ENCODE measurements at places on chromosomes 2 and 18.

GRCh38 chr2:69122271-69122670 is 109.3 kb downstream of the ANTXR1 start:
- DNase-seq, result no peak

DNA sequence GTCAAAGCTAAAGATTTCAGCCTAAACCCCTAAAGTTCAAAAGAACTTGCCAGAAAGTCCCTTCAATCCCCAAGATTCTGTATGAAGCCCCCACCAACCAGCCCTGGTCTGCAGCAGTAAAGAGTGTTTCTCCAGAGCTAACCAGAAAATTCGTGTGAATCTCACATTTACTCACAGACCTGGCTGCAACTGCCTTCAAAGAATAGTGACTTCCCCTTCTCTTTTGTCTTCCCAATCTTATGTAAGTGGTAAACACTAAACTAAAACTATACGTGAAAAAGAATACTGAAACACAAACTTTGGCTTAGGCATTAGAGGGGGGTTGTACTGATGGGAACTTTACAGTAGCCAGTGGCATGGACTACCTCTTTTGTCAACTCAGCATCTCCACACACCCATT is 50.6 kb upstream of the SETBP1 start:
- no peak for DNase-seq

DNA sequence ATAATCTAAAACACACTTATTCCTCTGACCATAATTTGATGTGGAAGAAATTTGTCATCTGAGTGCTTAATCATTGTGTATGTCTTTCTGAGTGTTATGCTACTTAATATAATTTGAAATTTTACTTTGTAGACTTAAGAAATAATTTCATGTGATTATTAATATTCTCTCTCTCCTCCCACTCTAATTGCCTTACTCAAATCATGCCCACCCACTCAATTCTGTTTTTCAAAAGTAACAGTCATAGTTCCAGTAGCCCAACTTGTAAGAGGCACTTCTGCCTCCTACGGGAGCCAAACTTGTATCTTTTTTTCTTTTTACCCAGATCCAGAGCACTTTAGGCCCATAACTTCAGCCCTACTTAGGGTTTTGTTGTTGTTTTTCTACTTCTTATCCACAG is 18.5 kb upstream of the KYNU start:
- no peak for DNase-seq

DNA sequence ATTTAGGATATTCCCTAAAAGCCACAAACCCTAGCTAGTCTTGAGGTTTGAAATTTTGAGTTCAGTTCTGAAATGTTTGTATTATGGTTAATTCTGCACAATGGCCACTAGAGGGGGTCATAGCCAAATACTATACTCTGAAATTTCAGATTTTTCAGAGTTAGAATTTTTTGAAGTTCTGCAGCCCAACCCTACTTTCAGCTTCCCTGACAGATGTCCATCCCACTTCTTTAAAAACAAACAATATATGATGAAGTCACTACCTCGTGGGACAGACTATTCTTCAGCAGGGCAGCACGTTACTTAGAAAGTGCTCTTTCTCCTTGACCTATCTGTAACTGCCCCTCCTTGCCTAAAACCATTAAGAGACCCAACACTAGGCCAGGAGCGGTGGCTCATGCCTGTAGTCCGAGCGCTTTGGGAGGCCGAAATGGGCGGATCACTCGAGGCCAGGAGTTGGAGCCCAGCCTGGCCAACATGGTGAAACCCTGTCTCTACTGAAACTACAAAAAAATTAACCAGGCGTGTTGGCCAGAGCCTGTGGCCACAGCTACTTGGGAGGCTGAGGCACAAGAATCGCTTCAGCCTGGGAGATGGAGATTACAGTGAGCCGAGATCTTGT is 48.2 kb upstream of the PAPOLG start:
- DNase-seq, result peak; percentile 38

DNA sequence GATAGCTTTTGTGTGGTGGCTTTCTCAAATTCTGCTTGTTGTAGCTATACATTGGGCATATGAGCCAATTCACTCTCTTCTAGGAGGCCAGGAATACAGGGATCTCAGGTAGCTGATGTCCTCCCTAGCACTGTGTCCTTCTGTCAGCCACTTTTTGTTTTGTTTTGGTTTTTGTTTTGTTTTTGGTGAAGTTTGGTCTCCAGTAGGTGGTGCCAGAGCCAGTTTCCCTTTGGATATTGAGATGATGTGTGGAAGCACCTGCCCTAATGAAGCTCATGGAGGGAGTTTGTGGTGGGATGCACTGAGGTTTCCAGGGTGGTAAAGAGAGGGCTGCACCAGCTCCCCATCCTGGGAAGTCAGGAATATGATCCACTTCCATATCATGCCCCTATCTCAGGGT is 100.5 kb upstream of the VWC2L start:
- DNase-seq, result no peak

- DNase-seq, result no peak
Observed at GRCh38 chr2:20182241-20182931, 42.5 kb downstream of the SDC1 start.

DNA sequence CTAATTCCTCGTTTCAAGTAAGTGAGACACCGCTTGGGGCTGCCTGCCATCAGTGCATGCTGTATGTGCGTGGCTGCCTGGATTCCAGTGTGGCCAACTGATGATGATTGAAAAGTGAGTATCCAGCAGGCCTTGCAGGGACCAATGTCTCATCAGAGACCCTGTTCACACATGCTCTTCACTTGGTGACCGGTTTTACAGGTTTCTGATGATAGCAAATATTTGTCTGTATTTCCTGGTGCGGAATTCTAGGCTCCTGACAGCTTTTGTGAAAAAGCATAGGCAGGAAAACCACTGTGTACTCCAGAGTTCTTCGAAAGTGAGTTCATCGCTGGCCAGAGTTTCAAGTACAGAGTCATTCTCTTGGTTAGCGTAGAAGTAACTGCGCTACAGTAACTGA is 13.8 kb upstream of the YWHAQ start:
- no peak for DNase-seq

GRCh38 chr18:46408334-46408987 is 248.6 kb downstream of the LOXHD1 start:
- DNase-seq, result no peak

DNA sequence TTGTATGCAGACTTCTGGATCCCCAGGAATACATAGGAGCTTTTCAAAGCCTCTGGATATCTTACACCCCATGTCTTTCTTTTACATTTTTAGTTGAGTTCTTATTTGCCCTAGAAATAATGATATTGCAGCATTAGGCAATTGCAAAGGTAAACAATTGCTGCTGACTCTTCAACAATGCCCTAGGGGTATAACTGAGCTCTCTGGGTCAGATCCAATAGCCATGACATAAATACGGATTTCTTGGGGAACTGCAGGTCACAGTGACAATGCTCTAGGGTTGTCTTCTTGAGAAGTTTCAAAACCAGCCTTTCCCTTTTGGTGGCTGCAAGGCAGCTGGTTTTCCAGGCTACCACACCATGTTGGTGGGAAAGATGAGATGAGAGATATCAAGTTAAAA is 16.5 kb upstream of the OR6B3 start:
- DNase-seq, result no peak

- DNase-seq, result no peak
Observed at GRCh38 chr2:222052934-222053367, 245.8 kb downstream of the PAX3 start.

GRCh38 chr2:203340791-203341487 is 12.7 kb downstream of the ABI2 start:
- DNase-seq, result no peak

GRCh38 chr2:122939796-122940195 is 1085.3 kb upstream of the CNTNAP5 start:
- no peak for DNase-seq

GRCh38 chr2:16140771-16141640 is 200.7 kb downstream of the MYCN start:
- no peak for DNase-seq

DNA sequence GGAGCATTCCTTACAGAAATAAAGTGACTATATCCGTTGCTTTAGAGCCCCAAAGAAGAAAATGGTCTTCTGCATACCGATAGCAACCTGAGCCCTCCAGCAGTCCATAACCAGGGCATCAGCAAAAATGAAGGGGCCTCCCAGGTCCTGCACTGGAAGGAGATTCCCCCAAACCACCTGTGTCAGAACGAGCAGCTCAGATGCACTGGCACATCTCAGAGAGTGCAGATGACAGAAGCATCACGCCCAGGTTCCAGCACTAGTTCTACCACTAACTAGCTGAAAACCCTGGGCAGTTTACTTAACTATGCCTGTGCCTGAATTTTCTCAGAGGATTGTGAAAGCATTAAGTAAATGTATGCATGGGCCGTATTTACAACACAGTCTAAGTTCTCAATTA is 466.7 kb upstream of the MYT1L start:
- DNase-seq, result no peak

DNA sequence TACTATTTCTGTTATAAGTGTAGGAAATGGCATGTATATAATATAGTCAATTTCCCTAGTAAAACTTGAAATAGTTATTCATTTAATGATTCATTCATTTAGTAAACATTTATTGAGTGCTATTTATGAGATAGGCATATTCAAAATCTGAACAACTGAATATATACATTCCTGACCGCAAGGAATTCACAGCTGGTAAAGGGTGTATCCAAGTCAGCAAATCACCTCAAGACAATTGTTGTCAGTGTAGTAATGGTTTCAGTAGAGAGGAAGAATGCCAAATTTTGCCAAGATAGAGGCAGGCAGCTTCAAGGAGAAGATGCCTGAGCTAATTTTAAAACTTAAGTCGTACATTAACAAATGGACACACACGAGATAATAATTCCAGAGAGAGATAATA is 89.8 kb upstream of the CHST9 start:
- DNase-seq, result no peak

GRCh38 chr2:174235680-174236079 is 12.7 kb downstream of the OLA1 start:
- DNase-seq, result no peak

GRCh38 chr2:141317986-141318385 is 812.8 kb downstream of the LRP1B start:
- no peak for DNase-seq

DNA sequence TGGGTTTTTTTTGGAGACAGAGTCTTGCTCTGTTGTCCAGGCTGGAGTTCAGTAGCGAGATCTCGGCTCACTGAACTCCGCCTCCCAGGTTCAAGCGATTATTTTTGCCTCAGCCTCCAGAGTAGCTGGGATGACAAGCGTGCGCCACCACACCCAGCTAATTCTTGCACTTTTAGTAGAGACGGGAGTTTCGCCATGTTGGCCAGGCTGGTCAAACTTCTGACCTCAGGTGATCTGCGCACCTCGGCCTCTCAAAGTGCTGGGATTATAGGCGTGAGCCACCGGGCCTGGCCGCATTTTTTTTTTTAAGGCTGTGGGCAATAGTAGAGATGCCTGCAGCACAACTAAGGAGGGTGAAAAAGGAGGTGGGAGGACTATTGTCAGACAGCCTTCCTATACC is 41.7 kb upstream of the ZNF532 start:
- no peak for DNase-seq

GRCh38 chr18:9120796-9121195 is 15.8 kb upstream of the ANKRD12 start:
- DNase-seq, result no peak

- DNase-seq, result no peak
Observed at GRCh38 chr2:229501051-229501794, 213.1 kb downstream of the DNER start.

DNA sequence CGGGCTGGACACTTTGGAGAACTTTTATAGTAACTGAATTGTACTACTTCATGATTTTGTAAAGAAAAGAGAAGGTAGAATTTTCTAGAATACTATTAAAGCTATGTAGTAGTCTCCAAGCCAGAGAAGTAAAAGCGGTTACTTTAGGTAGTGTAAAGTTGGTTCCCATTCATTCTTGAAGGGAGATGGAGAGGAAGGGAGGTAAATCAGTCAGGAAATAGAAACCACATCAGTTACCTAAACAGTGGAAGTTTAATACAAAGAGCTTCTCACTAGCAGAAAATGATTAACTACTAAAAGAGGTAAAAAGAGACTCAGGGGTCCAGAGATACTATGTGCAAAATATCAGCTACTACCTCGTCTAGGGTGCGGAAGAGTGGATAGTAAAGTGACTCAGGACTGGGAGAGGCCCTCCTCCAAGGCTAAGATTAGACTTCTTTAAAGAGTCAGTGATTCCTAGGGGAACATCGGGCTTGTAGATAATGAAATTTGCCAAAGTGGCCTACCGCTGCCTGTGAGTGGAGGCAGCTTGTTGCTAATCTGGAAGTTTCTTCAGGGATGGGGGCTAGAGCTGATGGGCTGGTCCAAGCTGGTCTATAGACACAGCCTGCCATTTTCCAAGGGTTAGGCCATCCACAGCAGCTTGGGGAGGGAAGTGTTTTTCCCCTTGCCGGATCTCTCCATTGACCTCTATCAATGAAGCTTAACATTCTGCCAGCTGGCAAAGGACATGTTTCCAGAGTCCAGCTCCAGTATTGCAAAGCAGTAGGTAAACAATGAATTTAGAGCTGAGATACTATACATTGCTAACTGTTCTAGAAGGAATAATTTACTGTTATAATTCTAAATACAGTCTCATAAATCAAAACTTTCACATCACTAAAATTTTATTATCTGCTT is 246.4 kb upstream of the BOD1L2 start:
- DNase-seq, result no peak

GRCh38 chr2:11827547-11827946 is 81.1 kb downstream of the LPIN1 start:
- DNase-seq, result no peak

Data from NCI-H1694 treated with DMSO at 0.1 percent for 48 hours (cell line).